Activated T-helper 1 cell treated with anti-CD3 and anti-CD28 coated beads, Interleukin-2, amount 50 U/mL, for 16 hours (primary cell): ENCODE measurements at places on chromosomes 4 and X.

DNA sequence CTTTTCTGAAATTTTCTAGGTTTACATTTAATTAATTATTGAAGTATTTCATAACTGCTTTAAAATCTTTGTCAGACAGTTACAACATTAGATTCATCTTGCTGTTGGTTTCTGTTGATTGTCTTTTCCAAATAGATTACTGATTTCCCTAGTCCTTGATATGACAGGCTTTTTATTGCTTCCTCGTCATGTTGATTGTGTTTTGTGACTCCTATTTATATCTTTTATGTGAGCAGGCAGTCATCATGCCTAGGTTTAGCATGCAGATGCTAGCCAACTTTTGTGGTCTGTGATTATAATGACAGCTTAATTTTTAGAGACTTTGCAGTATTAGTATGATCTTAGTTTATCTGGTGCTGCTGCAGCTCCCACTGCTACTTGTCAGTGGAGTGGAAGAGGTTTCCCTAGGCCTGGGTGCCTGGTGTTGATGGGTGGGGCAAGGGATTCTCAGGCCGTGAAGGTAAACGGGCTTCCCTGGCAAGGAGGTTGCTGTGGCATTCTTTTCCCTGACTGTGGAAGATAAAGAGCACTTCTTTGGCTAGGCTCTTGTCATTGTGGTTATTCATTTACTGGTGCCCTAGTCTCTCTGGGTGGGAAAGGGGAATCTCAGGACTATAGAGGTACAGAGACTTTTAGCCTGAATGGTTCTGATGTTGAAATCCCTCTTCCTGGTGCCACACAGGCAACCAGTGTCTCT, 65.7 kb downstream of the SERPINA7 start:
- DNase-seq, result no peak

DNA sequence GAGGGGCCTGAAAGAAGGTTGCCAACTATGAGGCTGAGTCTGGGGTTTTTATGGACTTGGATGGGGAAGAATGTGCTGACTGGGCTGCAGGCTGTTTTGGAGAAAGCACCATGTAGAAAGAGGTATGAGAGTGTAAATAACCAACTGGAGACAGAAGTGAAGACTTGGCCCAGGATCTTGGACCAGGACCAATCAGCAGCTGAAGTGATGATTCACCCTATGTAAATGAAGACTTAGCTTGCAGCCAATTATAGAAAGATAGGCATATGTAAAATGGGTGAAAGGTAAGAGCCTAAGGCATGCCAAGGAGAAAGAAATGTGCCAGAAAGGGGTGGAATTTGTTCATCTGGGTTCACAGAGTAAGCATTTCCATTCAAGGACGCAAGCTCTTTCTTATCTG, 856.7 kb upstream of the PRKX start:
- DNase-seq, result no peak

GRCh38 chrX:77937291-77937690, 26.8 kb downstream of the ATP7A start:
- DNase-seq, result no peak

GRCh38 chr4:148874331-148874730, 432.1 kb upstream of the NR3C2 start:
- DNase-seq, result no peak

GRCh38 chr4:108140328-108140727, 28.4 kb downstream of the LEF1 start:
- no peak for DNase-seq
